ENCODE measurements at places on chromosomes 2 and 18.

GRCh38 chr2:218748741-218749441 lies 33.1 kb upstream of the CYP27A1 start:
- no peak for DNase-seq

DNA sequence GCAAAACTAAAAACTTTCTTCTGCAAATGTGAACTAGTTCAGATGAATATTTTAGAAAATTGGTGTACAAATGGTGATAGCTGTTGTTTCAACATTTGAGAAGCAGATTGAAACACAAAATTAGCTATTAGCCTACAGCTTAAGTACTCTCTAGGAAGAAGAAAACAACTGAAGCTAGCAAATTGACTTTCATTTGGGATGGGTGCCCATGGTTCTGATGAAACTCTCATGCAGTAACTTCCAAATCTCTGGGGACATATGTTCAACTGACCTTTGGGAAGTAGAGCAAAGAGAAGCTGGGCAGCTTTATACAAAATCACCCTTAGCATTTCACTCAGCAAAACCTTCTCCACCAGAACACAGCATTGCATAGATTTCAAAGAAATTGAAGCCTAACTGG lies 119.0 kb downstream of the GALNT13 start:
- no peak for DNase-seq

GRCh38 chr2:22406625-22407024 lies 978.4 kb upstream of the KLHL29 start:
- DNase-seq, result no peak

- DNase-seq, result no peak
Observed at GRCh38 chr2:182937870-182938269, 71.4 kb upstream of the FRZB start.

DNA sequence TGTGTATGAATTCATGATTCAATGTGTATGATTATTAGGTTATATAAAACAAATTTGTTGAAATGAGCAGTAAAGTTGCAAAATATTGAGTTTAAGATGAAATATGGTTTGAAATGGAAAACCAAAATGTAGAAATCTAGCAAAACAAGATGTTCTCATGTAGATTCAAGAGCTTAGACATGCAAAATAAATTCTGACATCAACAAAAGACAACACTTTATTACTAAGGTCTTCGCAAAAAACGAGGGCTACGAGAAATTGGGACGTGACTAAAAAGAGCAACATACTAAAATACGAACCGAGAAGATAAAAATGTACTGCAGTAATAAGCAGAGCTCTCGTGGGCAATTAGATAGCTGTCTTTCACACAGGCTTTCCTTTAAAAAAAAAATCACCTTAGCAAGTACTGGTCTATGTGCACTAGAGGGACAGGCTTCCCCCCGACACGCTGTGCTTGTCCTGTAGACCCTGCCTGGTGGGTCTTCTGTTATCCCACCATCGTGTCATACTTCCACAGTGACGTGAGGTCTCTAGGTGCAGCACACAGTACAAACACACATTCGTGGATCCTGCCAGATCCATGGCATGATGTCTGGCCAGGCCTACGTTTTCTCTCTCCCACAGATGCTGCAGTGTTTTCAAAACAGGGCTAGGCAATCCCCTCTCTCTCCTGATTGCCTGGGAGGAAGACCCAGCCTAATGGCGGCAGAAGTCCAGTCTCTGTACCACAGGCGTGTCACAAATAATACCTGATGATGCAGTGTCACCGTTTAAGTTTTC lies 240.8 kb downstream of the TCF4 start:
- no peak for DNase-seq

DNA sequence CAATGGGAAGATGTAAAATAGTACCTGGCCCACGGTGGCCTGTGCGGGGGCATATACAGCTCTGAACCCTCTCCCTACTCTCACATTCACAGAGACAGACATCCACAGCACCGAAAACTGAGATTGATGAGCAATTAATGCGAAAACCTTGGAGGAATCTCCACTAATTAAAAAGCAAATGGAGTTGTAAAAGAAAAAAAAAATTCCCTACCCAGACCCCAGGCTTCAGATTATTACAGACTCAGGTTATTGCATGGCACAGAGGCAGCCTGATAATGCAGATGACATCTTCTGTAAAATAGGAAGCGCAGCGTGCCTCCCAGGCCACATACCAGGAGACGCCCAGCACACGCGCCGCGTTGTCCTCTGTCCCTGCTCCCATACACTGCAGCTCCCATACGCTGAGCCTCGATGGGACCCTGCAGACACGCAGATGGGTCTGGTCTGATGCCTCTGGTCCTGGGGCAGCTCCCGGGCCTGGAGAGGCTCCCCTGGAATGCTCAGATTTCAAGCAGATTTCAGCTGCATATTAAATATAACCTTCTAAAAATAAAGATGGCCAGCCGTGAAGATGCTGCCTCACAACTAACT lies 496.1 kb upstream of the MYT1L start:
- DNase-seq, result no peak

- DNase-seq, result no peak
Observed at GRCh38 chr2:126781206-126781605, 117.5 kb upstream of the TEX51 start.

DNA sequence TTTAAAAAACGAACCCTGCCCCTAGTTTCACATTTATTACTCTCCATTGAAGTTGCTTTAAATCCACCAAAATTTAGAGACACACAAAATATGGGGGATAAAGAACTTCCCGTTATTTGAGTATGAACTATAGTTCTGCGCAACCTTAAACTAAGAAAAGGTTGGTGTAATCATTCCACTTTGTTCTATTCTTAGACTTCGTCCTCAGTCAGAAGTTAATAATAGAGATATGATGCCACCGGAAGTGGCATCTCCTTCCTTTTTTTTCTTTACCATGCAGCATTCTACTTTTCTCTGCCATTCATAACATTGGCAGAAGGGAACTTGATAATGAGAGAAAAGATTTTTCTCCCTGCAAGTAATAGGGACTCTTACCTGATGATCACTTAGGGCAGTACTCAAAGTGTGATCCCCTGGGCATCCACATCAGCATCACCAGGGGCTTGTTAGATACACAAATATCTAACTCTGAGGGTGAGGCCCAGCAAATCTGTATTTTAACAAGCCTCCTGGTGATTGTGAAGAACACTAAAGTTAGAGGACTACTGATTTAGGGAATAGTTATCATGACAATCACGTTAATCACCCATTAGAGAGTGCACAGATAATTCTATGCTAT lies 147.7 kb upstream of the DTNA start:
- no peak for DNase-seq

- DNase-seq, result no peak
Observed at GRCh38 chr2:122866095-122866494, 1110.6 kb downstream of the TSN start.

GRCh38 chr2:68835621-68836020 lies 35.6 kb downstream of the BMP10 start:
- no peak for DNase-seq

DNA sequence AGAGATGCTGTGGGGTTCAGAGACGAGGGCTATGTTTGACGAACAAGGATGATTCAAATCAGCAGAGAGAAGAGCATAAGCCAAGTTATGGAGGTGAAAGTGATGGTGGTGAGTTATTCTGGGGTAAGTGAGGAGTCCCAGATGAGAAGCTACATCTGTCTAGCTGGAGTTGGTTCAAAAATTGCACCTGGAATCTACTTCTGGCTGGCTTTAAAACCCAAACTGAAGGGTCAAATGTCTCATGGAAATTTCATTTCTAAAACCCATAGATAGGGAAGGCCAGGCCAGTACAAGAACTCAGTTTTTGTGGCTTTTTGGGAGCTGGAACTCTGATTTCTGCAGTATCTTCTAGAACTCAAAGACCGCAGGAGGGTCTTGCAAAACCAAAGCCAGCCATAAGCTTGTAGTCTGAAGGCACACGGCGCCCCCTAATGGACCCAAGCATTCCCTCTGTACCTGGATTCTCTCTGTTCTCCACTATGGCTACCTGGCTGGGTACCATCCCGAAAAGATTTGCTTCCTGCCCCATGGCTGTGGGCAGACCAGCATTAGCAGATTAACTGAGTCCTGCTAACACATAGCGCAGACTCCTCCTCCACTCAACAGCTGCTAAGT lies 229.1 kb upstream of the SLC14A2 start:
- peak; percentile 2 for DNase-seq

GRCh38 chr18:46034230-46034629 lies 37.8 kb downstream of the PSTPIP2 start:
- no peak for DNase-seq

- DNase-seq, result no peak
Observed at GRCh38 chr2:234377761-234378391, 119.0 kb downstream of the ARL4C start.

DNA sequence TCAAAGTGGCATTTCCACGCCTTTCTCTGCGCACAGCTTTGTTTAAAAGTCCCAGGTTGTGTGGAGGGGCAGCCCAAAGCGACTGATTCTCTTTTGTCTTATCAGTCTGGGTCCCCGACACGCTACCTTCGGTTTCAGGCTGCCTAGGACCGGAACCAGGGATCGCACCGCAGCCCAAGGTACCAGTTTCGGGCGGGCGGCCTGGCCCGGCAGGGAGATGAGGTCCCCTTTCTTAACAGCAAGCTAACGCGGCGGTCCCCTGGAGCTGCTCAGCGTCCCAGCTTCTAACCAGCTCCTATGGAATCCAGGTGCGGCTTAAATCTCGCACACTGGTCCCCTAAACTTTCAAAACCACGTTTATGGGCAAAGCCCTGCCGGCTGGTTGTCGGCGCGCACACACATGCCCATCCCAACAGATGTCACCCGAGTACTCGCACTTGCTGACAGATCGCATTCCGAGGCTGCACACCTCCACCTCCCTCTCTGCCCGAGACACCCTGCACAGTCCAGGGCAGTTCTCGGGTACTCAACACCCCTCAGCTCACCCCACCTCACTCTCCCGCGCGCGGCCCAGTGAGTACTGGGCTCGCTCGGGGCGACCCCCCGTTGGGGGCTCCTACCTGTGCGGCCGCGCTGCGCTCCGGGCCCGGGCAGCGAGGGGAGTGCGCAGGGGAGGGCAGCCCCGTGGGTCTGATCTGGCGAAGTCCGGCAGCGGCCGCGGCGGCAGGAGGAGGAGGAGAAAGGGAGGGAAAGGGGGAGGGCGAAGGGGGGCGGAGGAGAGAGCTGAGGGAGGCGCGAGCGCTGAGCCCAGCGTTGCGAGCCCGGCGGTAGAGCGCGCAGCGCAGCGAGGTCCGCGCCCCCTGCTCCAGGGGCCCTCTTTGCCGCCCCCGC lies at the start of gene EFEMP1:
TSS of gene EFEMP1 (minus strand) at position 692 of the 891 bp plus-strand sequence. CDS start 1,342 bp downstream, outside the sequence.
- no peak for DNase-seq

DNA sequence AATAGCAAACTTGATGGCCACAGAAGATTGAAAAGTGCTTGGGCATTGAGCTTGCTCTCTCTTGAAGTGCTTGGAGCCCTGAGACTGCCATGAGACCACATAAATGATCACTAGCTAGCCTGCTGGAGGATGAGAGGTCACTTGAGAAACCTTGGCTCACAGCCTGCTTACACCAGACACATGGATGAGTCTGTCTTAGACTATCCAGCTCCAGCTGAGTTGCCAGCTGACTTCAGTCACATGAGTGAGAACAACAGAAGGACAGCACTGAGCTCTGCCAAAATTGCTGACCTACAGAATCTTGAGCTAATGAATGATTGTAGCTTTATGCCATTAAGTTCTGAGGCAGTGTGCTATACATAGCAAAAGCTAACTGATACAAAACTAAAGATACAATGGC lies 18.1 kb downstream of the NABP1 start:
- peak; percentile 83 for DNase-seq

DNA sequence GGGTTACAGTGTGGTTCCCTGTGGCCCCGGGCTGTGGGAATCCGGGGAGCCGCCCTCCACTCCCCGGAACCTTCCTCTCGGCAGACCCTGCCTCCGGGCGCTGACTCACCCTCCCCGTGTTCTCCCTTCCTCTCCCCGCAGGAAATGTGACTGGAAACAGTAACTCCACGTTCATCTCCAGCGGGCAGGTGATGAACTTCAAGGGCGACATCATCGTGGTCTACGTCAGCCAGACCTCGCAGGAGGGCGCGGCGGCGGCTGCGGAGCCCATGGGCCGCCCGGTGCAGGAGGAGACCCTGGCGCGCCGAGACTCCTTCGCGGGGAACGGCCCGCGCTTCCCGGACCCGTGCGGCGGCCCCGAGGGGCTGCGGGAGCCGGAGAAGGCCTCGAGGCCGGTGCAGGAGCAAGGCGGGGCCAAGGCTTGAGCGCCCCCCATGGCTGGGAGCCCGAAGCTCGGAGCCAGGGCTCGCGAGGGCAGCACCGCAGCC lies 59.5 kb downstream of the TNFRSF11A start:
- DNase-seq, result no peak

DNA sequence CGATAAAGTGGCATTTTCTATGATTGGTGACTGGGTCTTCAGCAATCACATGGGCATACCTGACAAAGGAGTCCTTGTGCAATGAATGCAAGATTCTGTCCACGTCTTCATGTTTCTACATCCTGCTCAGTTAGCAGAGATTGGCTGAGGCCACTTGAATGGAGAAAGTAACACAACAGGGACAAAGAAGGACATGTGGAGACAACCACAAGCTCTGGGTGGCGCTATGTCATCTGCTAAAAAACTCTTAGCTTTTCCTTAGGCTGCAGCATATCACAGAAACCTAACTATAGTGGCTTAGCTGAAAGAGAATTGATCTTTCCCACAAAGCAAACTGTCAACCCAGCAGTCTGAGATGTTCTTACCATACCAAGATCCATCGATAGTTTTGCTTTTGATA lies 1109.7 kb downstream of the SOCS6 start:
- peak; percentile 12 for DNase-seq

- DNase-seq, result peak; percentile 28
Observed at GRCh38 chr2:232444409-232445148, 11.4 kb upstream of the ALPI start.

DNA sequence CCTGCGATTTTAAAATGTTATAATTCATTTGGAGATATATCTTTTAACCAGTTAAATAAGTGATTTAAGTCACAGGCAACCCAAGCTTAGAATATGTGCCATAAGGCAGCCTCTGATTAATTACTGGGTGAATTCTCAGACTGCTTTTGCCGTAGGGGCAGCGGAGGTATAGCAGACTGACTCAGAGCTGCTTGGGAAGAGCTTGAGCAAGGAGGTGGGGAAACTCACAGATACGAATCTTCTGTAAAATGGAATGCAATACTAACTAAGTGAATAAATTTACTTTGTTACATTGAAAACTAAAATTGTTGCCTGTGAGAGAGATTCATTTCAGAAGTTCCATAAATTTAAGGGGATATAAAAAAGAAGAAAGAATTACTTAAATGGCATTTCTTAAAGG lies 115.4 kb downstream of the KYNU start:
- DNase-seq, result no peak

All from COLO829 (cell line).